A549 treated with CORT108297 at 1 μM for 4 hours (cell line): ENCODE measurements at places on chromosomes 2 and 18. TPM values are rescaled to one million over a fixed set of nuclear protein-coding genes. Genes with fewer than 3 reads are reported as not detected.

The POTEI gene
- 0.01 TPM in 2 of 5 replicates, not detected in the others for total RNA-seq

The ATP6V1B1 gene
- 1.5 to 2.6 TPM (median 2.4 TPM) in 5 replicates for total RNA-seq

The C18orf54 gene
- 2.0 to 3.1 TPM (median 2.5 TPM) in 5 replicates for total RNA-seq

The SRD5A2 gene
- 0.01 to 0.05 TPM (median 0.03 TPM) in 4 of 5 replicates, not detected in the other for total RNA-seq

The GPAT2 gene
- not detected in 5 replicates for total RNA-seq

The PPP4R3B gene
- total RNA-seq, result 30.3 to 35.3 TPM (median 32.1 TPM) in 5 replicates

The PID1 gene
- total RNA-seq, result 2.9 to 3.8 TPM (median 3.2 TPM) in 5 replicates

The LHCGR gene
- total RNA-seq, result not detected in 5 replicates

The GALNT14 gene
- total RNA-seq, result 44.4 to 51.6 TPM (median 48.4 TPM) in 5 replicates

The SGO2 gene
- 11.9 to 16.2 TPM (median 13.7 TPM) in 5 replicates for total RNA-seq

The CXCR1 gene
- not detected in 5 replicates for total RNA-seq

The CNTNAP5 gene
- not detected in 5 replicates for total RNA-seq

The TRAK2 gene
- 10.5 to 15.3 TPM (median 13.1 TPM) in 5 replicates for total RNA-seq

The RGPD8 gene
- 2.5 to 3.4 TPM (median 3.2 TPM) in 5 replicates for total RNA-seq

The VSNL1 gene
- not detected in 5 replicates for total RNA-seq

The TFPI gene
- total RNA-seq, result 42.5 to 65.2 TPM (median 55.3 TPM) in 5 replicates
